ENCODE measurements at places on chromosomes 3 and 15. TPM values are rescaled to one million over a fixed set of nuclear protein-coding genes. Genes with fewer than 3 reads are reported as not detected.

Gene CASR
- total RNA-seq = not detected

Gene BLM
- 49.8 TPM for total RNA-seq

DNA sequence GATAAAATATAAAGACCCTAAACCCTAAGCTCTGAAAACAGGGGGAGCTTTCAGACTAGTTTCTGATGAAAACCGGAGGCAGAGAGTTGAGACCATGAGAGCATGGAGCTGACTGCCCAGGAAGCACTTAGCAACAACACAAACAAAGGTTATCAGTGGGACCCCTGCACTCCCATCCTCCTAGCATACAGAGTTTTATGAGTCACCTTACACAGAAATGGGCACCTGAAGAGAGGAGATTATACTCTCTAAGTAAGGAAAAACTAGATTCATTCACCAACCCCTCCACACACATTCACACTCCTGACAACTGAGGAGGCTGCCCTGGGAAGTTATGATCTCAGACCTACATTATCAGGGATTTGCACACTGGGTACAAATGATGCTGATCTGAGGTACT lies 261.7 kb downstream of the ULK4 start:
- H3K27me3 ChIP-seq = no peaks in the 10 kb centered on the region
- H3K27ac ChIP-seq = no peak overlapping the region
- no peak for DNase-seq
- H3K36me3 ChIP-seq = peaks cover 16% of the 10 kb centered on the region

GRCh38 chr3:45646051-45646585 lies 43.1 kb upstream of the SACM1L start:
- H3K4me1 ChIP-seq = peaks cover 3% of the 10 kb centered on the region
- DNase-seq = no peak
- no peak overlapping the region for H3K4me3 ChIP-seq
- no peak overlapping the region for H3K27ac ChIP-seq
- no peaks in the 10 kb centered on the region for H3K27me3 ChIP-seq

- H3K27me3 ChIP-seq = peaks cover 23% of the 10 kb centered on the region
- no peaks in the 10 kb centered on the region for H3K4me1 ChIP-seq
- H3K27ac ChIP-seq = no peak overlapping the region
- H3K36me3 ChIP-seq = no peaks in the 10 kb centered on the region
- no peak for DNase-seq
Measured at GRCh38 chr3:116444819-116445310, 422 bp downstream of the LSAMP start.

DNA sequence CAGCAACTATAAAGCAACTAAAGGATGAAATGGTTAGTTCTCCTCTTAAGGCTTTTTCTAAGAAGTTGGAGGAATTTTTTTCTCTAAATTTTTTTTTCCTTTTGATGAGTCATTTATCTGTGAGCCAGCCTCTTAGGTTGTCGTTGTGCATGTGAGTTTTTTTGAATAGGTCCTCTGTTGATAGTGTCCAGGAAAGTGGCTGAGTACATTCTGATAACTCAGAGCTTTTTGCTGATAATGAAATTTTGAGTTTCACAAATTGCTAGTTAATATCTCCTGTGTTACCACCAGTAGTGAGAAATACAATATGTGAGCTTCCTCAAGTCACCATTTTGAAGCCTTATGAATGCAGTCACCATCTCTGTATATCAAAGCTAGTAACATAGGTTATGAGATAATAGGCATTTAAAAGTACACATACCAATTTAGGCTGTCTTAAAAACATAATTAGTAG lies 7.1 kb upstream of the LXN start:
- H3K4me1 ChIP-seq = peaks cover 2% of the 10 kb centered on the region
- no peak overlapping the region for H3K27ac ChIP-seq
- peaks cover 2% of the 10 kb centered on the region for H3K36me3 ChIP-seq
- H3K4me3 ChIP-seq = no peak overlapping the region

DNA sequence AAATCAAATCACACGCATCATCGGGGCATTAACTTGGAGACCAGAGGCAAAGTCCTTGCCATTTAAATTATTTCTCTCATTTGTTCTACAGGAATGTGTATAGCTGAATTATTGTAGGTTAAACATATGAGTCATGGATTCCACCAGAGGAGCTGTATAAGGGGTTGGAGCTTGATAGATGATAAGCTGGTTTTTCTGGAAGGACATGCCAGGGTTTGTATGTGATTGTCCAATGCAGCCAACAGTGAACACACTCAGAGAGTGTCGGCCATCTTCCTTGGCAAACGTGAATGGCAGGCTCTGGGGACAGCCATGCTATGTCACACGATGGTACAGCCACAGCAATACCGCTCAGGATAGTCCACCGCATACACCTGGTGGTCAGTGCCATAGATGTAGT lies 25.1 kb downstream of the SSUH2 start:
- DNase-seq = no peak
- peaks cover 12% of the 10 kb centered on the region for H3K27me3 ChIP-seq
- no peak overlapping the region for H3K27ac ChIP-seq
- H3K4me3 ChIP-seq = no peak overlapping the region

- H3K36me3 ChIP-seq = no peaks in the 10 kb centered on the region
- peaks cover 20% of the 10 kb centered on the region for H3K27me3 ChIP-seq
- DNase-seq = no peak
- H3K4me1 ChIP-seq = peaks cover 3% of the 10 kb centered on the region
- H3K4me3 ChIP-seq = peak overlapping the region; percentile 19
Measured at GRCh38 chr15:67862750-67863441, 23.1 kb upstream of the RNU6-1 start.

Gene MGLL
- 0.29 TPM for total RNA-seq

Gene SHF
- 20.4 TPM for total RNA-seq

GRCh38 chr3:159982442-159982974 lies 6.1 kb upstream of the IL12A start:
- H3K4me1 ChIP-seq = peaks cover 4% of the 10 kb centered on the region
- peaks cover 23% of the 10 kb centered on the region for H3K27me3 ChIP-seq
- DNase-seq = no peak
- H3K27ac ChIP-seq = no peak overlapping the region
- no peaks in the 10 kb centered on the region for H3K36me3 ChIP-seq

GRCh38 chr3:182766099-182766498 lies 27.2 kb upstream of the ATP11B start:
- no peak overlapping the region for H3K27ac ChIP-seq
- H3K36me3 ChIP-seq = no peaks in the 10 kb centered on the region
- peaks cover 3% of the 10 kb centered on the region for H3K27me3 ChIP-seq
- no peaks in the 10 kb centered on the region for H3K4me1 ChIP-seq
- no peak for DNase-seq

- peaks cover 3% of the 10 kb centered on the region for H3K4me1 ChIP-seq
- H3K27me3 ChIP-seq = no peaks in the 10 kb centered on the region
- no peak overlapping the region for H3K27ac ChIP-seq
- no peak overlapping the region for H3K4me3 ChIP-seq
Measured at GRCh38 chr3:60935709-60936108, 315.5 kb downstream of the FHIT start.

Gene LRRC28
- total RNA-seq = 12.4 TPM

GRCh38 chr3:183541738-183542137 lies 13.8 kb downstream of the KLHL6 start:
- H3K27ac ChIP-seq = peak overlapping the region; percentile 22
- no peaks in the 10 kb centered on the region for H3K27me3 ChIP-seq
- H3K36me3 ChIP-seq = peaks cover 29% of the 10 kb centered on the region
- DNase-seq = no peak
- H3K4me3 ChIP-seq = no peak overlapping the region

DNA sequence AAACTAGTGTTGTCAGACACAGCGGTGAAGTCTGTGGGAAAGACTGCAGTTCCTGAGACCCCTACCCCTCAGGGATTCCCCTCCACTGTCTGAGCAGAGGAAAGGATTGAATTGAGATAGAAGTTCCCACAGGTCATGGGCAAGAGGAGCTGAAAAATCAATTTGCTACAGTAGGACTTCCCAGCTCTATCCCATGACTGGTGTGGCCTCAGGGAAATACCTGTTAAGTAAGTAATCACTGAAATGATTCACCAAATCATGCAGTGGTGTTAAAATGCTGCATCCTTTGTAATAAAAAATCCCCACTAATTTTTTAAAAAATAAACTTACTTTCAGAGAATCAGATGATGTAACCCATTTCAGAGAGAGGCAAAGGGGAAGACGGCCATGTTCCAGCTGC lies 45.0 kb upstream of the SPRED1 start:
- H3K27ac ChIP-seq = no peak overlapping the region
- H3K4me3 ChIP-seq = no peak overlapping the region
- no peaks in the 10 kb centered on the region for H3K36me3 ChIP-seq
- H3K27me3 ChIP-seq = peaks cover 30% of the 10 kb centered on the region
- H3K4me1 ChIP-seq = no peaks in the 10 kb centered on the region
- DNase-seq = no peak

Gene CCR9
- not detected for total RNA-seq

DNA sequence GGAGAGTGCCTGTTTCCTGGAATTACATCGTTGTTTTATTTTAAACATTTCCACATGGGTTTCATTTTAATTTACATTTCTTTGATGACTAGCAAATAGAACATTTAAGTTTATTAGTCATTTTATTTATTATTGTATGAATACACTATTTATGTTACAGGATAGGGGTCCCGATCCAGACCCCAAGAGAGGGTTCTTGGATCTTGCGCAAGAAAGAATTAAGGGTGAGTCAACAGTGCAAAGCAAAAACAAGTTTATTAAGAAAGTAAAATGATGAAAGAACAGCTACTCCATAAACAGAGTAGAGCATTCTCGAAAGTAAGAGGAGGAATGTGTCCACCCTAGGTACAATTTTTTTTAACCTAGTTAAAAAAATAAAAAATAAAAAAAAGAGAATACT lies 539.5 kb downstream of the NAALADL2 start:
- H3K27me3 ChIP-seq = no peaks in the 10 kb centered on the region
- DNase-seq = no peak
- no peak overlapping the region for H3K4me3 ChIP-seq
- H3K27ac ChIP-seq = no peak overlapping the region
- no peaks in the 10 kb centered on the region for H3K36me3 ChIP-seq

Gene MYRIP
- not detected for total RNA-seq

GRCh38 chr3:5731100-5731499 lies 543.6 kb downstream of the EDEM1 start:
- DNase-seq = no peak
- H3K4me1 ChIP-seq = no peaks in the 10 kb centered on the region
- no peak overlapping the region for H3K4me3 ChIP-seq
- H3K27ac ChIP-seq = no peak overlapping the region
- no peaks in the 10 kb centered on the region for H3K27me3 ChIP-seq

- no peak overlapping the region for H3K27ac ChIP-seq
- H3K4me3 ChIP-seq = no peak overlapping the region
- no peak for DNase-seq
- no peaks in the 10 kb centered on the region for H3K36me3 ChIP-seq
- no peaks in the 10 kb centered on the region for H3K4me1 ChIP-seq
Measured at GRCh38 chr3:164612751-164613150, 465.5 kb downstream of the SI start.
